ENCODE measurements at places on chromosomes 7 and 10.
A peak's percentile ranks its signal among the peaks of the same experiment; 100 is the strongest.

DNA sequence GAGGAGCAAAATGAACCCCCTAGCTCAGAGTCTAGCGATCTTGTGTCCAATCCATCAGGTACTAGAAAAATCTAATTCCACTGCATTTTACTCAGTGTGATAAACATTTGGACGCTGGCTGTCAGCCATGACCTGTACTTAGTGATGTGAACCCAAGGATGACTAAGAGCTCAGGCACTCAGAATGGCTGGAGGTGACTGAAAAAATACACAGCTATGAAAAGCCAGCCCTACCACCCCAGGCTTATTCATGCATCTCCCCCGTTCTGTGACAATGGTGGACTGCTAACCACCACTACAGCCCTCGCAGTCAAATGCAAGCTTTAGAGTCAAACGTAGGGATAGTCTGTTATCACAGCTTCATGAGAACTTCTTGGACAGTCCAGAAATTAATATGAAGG, 14.9 kb downstream of the AFAP1L2 start:
- no peak for DNase-seq

DNA sequence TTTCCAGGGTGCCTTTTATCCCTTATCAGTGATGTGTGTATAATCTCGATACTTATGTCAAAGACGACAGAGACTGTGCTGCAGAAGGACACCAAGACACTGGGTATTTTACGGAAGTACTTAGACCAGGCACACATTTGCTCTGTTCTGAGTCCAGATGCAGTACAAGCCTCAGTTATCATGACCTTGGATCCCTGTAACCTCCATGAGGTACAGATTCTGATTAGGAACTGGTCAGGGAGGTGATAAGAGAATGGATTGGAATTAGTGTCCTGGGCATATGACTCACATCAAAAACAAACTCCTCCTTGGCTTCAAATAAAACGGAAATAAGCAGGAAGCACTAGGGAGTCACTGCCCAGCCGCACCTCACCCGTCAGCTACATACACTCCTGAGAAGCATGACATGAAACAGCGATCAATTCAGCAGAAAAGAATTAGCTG, 146.5 kb downstream of the SFMBT2 start:
- DNase-seq = no peak

- no peak for DNase-seq
Measured at GRCh38 chr7:114765331-114766040, 156.4 kb upstream of the MDFIC start.

GRCh38 chr7:98100088-98100487, 6.6 kb upstream of the LMTK2 start:
- DNase-seq = no peak

DNA sequence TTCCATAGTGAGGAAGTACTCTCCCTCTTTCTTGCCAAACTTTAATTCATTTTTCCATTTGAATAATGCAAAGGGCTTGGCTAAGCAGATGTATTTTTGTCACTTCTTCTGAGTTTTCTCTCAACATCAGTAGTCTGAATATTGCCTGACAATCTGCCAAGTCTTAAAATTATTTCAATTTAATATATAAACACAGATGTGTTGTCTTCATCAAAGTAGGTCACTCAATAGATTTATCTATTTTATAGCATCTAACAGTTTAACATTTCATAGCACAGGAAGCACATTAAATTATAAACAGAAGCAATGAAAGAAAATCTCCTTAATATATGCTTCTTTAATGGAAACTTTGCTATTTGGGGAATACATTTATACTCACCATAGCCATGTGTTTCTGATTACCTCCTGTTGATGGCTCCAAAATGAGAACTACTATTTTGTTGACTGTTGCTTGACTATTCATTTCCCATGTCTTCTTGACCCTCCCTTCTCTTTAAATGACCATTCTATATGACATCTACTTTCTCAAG, 4.5 kb downstream of the CPED1 start:
- no peak for DNase-seq

- DNase-seq = peak; percentile 25
Measured at GRCh38 chr7:66880053-66880452, 41.0 kb upstream of the TMEM248 start.

- no peak for DNase-seq
Measured at GRCh38 chr7:96400001-96400400, 78.1 kb upstream of the SLC25A13 start.

- DNase-seq = no peak
Measured at GRCh38 chr10:105284476-105285215, 643.6 kb downstream of the SORCS3 start.

GRCh38 chr10:62373995-62374861, at the start of gene ZNF365:
TSS of gene ZNF365 (plus strand) at chr10:62374369. CDS start at chr10:62376194, 1,825 bp downstream.
- DNase-seq = no peak

- no peak for DNase-seq
Measured at GRCh38 chr7:28748933-28749584, 209.1 kb downstream of the TRIL start.

- no peak for DNase-seq
Measured at GRCh38 chr7:28180031-28180363, 598 bp downstream of the JAZF1 start.

DNA sequence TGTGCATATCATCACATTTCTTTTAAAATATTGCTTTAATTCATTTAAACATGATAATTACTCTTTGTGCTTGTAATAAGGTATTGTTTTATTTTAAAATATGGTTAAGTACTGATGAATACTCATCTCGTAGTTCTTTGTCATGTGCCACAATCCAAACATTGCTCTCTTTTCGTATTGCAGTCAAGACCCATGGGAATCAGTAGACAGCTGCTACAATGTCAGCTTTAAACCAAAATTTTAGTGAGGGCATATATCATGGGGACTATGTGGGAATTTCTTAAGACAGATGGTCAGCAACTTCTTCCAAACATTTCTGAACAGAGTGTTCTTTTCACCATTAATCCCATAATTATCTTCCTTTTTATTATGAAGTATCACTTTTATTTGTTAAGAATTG, 77.2 kb upstream of the FZD1 start:
- DNase-seq = no peak

DNA sequence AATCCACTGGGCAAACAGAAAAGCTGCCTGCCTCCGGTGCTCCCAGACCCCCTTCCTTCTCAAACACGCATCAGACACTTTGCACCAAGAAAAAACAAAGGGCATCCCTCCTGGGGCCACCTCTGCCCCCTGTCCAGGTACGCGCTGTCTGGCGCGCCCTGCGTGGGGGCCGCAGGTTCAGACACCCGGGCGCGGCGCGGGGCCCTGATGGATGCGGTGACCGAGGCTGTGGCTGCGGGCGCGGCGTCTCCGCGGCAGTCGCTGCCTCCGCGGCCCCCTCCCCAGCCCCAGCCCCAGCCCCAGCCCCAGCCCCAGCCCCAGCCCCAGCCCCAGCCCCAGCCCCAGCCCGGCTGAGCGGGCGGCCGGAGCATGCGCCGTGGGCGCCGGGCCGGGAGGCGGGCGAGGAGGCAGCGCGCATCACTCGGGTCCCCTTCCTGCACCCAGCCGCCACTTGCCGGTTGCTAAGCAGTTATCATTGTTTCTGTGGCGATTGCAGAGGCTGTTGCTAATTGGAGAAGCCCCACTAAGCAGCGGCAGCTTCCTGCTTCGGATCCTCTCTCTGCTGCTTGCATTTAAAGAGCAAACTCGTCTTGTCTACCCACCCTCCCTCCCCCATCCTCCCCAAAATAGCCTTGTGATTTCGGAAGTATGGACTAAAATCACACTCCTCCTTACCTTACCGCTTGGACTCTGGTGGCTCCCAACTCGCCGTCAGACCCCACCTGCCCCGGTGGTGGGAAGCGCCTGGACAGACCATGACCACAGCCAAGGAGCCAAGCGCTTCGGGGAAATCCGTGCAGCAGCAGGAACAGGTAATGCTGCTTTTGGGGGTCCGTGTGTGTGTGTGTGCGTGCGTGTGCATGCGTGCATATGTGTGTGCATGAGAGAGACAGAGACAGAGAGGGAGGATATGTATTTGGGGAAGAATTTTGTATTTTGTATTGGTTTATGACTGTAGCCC, 252.8 kb downstream of the DPP6 start:
- peak; percentile 30 for DNase-seq

DNA sequence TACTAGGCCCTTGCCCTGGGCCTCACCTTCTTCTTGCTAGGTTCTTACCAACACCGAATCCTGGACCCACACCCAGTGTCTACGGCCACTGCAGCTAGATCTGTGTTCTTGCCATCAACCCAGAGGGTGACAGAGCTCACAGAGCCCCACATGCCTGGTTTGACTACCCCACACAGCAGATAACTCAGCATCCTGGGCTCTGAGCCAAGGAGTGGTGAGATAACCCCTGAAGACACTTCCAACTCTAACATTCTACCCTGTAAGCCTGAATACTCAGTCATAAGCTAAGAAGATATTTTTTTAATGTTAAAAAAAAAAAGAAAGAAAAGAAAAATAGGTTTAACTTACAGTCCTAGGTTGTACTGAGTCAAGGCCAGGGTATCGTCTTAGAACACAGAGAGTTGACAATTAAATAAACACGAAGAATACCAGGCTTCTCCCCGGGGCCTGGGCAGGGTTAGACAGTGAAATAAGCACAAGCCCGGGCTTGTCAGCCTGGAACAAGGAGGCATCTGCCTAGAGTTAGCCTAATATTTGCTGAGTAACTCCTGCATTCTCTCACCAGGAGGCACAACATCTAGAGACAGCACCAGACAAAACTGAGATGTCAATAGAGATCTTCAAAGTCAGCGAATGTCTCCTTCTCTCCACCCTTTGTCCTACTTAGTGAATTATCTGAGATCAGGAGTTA, 556.5 kb upstream of the LRRN3 start:
- DNase-seq = no peak

DNA sequence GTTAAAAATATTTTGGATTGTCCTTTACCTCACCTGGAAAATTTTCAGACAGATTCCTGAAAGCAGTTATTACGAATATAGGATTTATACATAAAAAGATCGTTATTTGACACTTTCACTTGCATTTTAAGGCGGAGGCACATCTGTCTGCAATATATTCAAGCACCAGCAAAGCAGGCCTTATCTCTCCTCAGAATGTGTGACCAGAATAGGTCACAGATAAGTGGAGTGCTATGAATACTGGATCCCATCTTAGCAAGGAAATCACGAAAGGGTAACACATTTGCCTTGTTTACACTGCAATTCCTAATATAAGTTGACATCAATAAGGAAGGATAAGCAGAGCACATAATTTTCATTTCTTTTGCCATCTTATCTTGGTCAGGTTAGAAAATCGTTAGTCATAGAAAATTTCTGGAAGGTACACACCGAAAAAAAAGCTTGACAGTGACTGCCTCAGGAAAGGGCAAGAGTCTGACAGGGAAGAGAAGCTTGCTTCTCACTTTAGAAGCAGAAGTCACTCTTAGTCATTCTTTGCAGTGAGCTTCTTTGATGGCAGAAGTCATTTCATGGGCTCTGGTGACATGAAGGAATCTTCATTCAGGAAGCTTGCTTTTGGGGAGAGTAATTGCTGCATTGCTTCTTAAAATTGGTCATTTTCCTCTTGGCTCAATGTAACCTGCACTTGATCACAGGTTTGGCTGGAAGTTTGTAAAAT, 98.1 kb upstream of the STK17A start:
- no peak for DNase-seq

DNA sequence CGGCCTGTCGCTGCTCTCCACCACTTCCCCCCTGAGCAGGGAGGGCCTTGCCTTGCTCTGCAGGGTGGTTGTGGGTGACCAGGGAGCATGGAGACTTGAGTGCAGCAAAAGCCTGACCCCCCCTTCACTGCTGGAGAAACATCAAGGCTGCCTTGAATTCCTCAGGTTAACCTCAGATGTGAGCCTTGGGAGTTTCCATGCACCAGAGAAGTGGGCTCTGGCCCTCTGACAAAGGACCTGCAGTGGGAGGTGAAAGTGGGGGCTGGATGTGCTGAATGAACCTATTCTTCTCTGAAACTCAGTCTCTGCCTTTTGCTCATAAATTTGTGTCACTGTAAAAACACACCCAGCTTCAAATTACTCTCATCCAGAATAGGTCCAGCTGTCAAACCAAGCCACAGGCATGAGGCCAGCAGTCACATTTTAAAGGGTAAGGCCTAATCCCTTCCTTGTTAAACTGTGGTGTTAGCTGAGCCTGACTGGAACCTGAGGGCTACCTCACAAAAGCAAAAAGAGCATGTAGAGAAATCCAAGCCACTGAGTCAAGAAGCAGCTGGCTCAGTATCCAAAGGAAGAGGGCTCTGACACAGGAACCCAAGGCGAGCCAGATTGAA, 356.8 kb downstream of the CCSER2 start:
- DNase-seq = no peak

DNA sequence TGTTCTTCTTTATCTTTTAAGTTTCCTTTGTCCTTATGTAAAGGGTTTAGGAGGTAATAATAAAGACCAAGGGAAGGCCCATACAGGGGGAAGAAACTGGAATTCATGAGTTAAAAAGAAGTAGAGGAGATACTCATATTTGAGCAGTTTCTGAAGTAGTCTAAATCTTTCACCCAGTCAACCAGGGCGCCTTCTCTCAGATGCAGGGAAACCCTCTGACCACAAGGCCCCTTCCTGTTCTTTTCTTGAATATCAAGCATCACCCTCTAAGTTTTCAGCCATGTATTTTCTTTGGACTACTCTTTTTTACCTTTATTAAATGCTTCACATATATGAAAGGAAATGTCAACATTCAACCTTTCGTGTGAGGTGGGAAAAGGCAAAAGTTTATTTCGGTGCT, 630.8 kb downstream of the SUGCT start:
- DNase-seq = no peak

- DNase-seq = no peak
Measured at GRCh38 chr10:67261300-67261797, 335.5 kb downstream of the LRRTM3 start.

DNA sequence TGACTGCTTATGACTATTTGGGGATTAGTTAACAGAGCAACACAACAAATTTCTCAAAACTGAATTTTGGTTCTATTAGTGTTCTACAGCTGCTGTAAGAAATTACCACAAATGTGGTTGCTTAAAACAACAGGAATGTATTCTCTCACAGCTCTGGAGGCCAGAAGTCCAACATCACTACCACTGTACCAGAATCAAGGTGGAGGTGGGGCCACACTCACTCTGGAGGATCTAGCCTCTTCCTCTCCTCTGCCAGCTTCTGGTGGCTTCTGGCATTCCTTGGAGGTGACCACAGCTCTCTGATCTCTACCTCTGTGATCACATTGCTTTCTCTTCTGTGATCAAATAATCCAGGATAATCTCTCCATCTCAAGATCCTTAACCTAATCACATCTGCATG, 194.7 kb upstream of the BMPER start:
- DNase-seq = no peak

DNA sequence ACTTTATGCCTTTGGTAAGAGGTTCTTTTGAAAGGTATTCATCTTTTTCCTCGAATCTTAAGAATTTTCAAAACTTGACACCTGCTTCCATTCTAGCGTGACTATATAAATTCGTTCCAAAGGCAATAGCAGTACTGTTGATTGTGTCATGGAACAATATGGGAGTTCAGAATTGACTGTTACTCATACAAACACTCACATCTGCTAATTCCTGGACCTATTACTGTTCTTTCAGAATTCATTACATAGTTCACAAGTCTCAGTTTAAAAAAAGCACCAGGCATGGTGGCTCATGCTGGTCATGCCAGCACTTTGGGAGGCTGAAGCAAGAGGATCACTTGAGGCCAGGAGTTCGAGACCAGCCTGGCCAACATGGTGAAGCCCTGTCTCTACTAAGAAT, 80.9 kb downstream of the CACNB2 start:
- DNase-seq = no peak
